Posterior vena cava (tissue), 2 donors: ENCODE measurements at places on chromosomes 2 and 18. TPM values are rescaled to one million over a fixed set of nuclear protein-coding genes. Genes with fewer than 3 reads are reported as not detected.
A peak's percentile ranks its signal among the peaks of the same experiment; 100 is the strongest.

Gene SLC9A4
- total RNA-seq, result 0.14 TPM

- DNase-seq, result no peak
Observed at GRCh38 chr2:202909394-202910192, 1.9 kb downstream of the WDR12 start.

DNA sequence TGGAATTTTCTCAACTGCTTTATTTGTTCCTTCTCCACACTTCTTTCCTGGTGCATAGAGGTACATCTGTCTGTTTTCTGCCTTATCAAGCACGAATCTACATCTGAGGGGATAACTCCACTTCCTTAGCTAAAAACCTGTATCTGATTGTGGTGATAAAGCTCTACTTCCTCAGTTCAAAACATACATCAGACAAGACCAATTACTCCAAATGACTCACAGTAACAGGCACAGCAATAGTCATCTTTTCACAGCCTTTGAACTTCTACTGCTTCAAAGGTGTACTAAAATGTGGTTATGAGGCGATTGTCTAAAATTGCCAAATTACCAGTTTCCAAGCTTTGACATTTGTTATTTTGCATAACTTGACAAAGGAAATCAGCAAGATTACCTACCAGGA lies 803.6 kb upstream of the ZEB2 start:
- no peak for DNase-seq

DNA sequence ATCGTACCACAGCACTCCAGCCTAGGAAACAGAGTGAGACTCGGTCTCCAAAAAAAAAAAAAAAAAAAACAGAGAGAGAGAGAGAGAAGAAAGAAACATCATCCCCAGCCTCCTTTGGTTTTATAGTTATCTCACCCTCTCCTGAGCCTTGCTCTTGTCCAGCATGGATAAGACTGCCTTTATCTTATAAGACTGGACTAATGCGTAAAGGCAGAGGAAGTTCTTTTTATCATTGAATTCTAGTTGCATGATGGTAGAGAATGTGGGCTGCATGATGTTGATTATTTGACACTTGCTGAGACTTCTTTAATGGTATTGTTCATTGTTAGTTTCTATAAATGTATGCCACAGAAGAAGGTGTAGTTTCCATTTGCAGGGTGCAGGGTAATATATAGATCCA lies 124.4 kb downstream of the ZBTB7C start:
- DNase-seq, result no peak

DNA sequence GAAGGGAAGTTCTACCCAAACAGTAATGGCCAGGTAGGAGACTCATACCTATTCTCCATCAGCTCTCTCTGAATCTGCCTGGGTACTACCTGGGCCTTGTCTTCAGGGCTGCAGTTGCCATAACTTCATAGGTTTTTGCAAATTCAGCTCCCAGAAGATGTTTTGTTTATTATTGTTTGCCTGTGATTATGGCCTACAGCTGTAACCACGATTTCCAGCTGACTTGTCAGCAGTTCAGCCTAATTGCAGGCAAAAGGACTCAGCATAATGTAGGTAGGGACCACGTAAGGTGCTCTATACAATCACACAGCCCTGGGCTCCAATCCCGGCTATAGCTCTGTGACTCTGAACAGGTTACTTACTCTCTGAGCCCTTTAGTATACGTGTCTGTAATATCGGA lies 187.0 kb upstream of the FN1 start:
- no peak for DNase-seq

DNA sequence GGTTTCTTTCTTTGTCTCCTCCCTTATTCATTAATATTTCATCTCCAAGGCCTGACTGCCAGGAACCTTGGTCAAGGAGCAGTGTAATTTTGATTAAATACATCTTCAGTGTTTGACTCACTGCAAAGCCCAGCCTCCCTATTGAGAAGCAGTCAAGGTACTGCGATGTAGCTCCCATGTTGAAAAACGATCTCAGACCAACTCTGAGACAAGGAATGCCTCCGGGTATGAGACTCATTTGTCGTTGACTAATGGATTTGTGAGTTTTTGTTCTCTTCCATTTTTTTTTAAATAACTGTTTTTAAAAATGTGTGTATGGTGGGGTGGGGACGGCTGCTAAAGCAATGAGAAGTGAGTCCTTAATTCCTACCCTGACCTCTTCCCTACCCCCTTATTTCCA lies 361.6 kb downstream of the SOX11 start:
- no peak for DNase-seq

- no peak for DNase-seq
Observed at GRCh38 chr18:30343090-30343489, 699.5 kb downstream of the DSC3 start.

DNA sequence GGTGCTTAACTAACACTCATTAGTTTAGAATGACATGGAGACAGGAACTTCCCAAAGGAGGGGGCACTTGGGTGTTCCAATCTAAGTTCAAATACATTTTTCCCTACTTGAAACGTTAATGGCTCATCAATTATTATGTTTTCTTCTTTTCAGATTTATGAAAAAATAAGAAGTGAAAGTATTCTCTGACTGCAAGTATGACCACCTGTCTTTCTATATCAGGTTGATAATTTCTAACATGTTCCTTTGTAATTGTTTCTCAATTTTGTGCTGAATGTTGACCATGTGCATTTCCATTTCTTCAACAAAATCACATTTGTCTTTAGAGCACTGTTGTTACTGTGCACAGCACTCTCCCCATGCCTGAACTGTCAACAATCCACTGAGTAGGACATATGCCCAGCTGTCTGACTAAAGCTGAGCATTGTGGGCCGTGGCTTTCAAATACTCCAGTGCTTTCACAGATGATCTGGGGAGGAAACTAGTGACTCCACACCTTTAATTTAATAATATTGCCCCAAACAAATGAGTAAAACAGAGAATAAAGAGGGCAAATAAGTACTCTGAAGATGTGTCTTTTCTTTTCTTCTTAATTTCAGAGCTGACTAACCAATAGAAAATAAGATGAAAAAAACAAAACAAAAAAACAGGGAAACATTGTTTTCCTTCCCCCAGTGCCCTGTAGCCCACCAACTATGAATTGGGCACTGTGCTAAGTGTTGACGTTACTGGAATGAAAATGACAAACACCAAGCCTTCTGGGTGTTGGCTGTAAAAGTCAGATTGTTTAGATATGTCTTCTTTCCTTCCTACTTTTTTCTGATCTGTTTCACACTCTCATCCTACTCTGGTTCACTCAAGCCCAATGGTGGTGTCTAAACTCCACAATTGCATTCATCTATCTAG lies 16.0 kb downstream of the LANCL1 start:
- DNase-seq, result no peak

- DNase-seq, result no peak
Observed at GRCh38 chr2:158815658-158816057, 20.5 kb downstream of the DAPL1 start.

DNA sequence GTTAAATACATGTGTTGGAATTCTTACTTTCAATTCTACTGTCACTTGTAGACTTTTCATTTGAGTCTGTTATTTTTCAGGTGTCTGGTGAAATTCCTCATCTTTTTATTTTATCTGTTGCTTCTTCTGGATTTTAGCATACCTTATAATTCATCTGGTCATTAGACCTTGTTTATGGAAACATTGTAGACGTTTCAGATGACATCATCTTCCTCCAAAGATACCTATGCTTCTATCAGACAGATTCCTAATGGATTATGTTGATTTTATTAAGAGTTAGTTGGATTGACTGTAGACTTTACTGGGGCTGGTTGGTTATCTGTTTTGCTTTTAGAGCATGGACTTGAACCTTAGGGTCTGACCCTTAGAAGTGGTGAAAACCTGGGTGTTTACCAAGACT lies 15.3 kb upstream of the MFSD2B start:
- no peak for DNase-seq

Gene CABYR
- 6.9 TPM for total RNA-seq

DNA sequence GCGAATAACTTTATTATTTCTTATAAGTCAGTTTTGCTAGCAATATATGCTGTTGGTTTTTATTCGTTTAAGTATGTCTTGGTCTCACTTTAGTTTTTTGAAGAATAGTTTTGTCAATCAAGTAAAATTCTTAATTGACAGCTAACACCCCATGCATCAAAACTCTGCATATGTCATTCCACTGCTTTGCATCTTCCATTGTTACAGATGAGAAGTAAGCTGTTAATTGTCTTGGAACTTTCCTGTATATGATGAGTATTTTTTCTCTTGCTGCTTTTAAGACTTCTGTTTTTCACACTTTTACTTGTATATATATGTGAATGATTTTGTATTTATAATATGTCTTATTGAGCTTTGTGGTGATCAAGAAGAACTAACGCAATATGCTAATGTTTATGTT lies 1048.4 kb downstream of the CNTNAP5 start:
- DNase-seq, result no peak

DNA sequence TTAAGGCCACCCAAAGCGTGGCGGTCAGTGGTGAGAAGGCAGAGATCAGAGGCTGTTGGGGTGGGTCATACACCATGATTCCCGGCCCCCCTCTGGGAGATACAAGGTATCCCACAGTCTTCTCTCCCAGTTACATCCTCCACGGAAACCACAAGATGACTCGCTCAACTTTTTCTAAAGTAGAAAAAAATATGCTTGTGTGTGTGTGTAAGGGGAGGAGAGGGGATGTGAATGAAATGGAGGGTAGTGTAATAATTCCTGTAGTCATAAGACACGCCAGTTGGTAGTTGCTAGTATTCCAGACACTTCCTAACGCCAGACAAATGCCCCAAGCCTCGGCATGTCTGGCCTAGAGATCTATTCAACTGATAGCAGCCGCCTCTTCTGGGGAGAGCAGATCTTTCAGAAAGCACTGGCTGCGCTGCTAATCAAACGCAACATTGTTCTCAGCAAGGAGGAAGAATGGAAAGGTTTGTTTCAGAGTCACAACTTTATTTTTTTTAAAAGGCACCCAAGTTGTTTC lies 143.5 kb downstream of the TGIF1 start:
- peak; percentile 75 for DNase-seq

DNA sequence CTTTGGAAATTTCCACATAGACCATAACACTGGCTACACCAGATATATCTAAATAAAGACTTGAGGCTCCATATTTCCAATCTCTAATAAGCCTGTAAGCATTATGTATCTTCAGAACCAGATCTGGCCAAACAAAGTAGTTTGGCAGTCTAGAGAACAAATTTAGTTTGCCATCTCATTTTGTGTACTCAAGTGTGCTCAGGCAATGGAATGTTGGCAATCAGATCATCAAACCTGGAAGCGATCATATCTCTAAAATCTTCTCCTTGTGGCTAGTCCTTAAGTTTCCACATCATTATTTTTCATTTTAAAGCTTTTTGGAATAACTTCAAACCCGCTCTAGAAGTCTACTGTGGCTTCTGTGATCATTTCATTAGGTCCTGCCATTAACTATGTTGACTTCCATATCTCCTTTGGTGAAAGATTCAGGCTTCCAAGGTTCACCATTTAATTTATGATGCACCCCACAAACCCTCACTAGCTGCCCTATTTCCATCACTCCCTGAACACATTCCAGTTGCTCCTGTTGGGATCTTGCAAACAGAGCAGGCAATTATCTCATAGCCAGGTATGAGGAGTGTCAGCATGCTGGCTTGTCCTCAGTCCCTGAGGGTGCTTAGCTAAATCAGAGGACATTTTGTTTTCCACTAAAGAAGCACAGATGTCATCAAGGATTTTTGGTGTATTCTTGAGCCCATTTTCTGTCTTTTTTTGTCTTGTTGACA lies 46.2 kb downstream of the WDR75 start:
- no peak for DNase-seq

DNA sequence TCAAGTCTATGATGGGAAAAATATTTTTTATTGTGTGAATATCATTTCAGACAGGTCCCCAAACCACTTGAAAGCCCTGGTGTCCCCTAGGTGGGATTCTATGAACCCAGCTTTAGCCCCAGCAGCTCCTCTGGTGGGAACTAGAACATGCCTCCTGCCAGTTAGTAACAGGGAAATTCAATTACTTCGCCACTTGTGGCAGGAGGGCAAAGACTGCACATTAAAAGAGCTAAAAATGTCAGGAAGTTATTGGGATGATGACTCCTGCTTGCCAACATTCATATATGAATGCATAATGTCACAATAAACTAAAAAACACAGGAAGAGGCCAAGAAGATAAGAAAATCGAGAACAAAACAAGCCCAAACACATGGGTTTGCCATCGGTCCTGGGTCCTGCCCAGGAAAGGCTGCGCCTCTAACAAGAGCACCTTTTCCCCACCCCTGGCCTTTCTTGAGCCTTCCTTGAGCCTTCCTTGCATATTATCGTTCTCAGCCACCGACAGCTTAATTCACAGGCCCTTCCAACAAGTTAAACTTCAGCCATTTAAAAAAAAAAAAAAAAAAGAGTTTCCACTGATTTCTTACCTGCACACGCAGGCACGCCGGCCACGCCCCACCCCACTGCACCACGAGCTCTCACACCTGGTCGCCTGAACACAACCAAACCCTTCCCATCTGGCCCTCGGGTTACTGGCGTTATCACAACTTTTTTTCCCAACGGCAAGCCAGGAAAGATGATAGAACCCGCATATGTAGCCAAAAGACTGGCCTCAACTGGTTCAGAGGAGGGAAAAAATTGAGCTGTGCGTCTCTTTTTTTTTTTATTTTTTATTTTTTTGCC lies 23.4 kb downstream of the BCL11A start:
- DNase-seq, result no peak

DNA sequence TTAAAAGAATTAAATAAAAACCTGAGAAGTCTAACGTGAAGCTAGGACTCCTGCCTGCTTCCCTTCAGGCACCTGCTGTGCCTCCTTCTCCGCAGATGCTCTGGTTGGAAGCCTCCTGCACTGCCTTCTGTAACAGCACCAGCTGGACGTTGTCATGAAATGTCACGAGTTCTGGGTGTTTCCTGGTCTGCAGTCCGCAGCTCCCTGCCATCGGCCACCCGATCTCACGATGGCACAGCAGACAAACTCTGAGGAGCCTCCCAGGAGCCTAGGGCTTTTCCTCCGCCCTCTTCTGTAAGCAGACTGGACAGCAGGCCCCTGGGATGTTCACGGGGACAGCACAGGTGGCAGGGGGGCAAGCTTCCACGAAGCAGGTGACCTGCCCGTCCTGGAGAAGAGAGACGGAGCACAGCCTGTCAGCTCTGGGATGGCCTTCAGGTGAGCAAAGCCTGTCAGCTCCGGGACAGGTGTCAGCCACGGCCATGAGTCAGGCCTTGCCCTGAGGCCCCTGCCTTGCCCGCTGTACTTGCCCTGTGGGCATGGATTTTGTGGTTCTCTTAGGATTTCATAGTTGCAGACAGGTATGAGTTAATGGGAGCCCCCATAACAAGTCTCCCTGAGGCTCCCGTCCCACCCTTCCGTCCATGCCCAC lies 110.3 kb downstream of the PXDN start:
- peak; percentile 40 for DNase-seq

Gene CHRND
- total RNA-seq, result not detected

Gene APLF
- total RNA-seq, result 9.2 TPM

Gene SKA1
- 0.51 TPM for total RNA-seq
